Cardiac muscle cell (in vitro differentiated cells and primary cell): ENCODE measurements at places on chromosomes 6 and 20. TPM values are rescaled to one million over a fixed set of nuclear protein-coding genes. Genes with fewer than 3 reads are reported as not detected.

RAB44 gene
- not detected in 2 replicates for total RNA-seq

EYA2 gene
- 0.07 and 0.30 TPM in 2 replicates for total RNA-seq

DNA sequence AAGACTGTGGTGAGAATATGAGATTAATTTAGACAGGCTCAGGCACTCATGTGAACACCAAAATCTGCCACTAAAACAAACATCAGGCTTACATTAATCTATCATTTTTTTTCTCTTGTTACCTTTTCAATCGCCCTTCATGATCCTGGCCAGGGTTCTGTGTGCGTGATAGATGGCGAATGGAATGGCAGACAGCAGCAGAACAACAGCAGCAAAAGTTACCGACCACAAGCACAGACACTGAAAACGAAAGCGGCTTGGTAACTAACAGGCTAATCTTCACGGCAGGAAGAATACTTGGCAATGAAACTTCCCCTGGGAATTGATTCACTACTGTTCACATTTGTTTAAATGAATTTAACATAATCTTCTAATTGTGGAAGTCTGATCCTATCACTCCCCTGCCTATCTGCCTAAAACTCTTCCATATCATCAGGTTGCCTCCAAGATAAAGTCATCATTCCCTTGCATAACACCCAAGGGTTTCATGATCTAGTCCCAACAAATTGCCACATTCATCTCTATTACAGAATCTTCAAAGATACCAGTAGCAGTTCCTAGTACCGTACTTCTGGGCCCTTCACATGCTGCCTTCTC is 28.7 kb downstream of the PTPRK start:
- no peak overlapping the region for H3K27ac ChIP-seq
- H3K27me3 ChIP-seq: no peaks in the 10 kb centered on the region
- H3K4me1 ChIP-seq: peaks cover 8% of the 10 kb centered on the region
- H3K36me3 ChIP-seq: peaks cover 3% of the 10 kb centered on the region

- no peak for DNase-seq
- no peaks in the 10 kb centered on the region for H3K27me3 ChIP-seq
- no peaks in the 10 kb centered on the region for H3K36me3 ChIP-seq
- H3K27ac ChIP-seq: no peak overlapping the region
Observed at GRCh38 chr6:169220068-169220964, 33.3 kb downstream of the THBS2 start.

GRCh38 chr6:16665182-16665581 is 96.1 kb downstream of the ATXN1 start:
- H3K27me3 ChIP-seq: no peaks in the 10 kb centered on the region
- H3K36me3 ChIP-seq: no peaks in the 10 kb centered on the region
- no peak overlapping the region for H3K27ac ChIP-seq
- no peak overlapping the region for H3K4me3 ChIP-seq
- DNase-seq: no peak

DNA sequence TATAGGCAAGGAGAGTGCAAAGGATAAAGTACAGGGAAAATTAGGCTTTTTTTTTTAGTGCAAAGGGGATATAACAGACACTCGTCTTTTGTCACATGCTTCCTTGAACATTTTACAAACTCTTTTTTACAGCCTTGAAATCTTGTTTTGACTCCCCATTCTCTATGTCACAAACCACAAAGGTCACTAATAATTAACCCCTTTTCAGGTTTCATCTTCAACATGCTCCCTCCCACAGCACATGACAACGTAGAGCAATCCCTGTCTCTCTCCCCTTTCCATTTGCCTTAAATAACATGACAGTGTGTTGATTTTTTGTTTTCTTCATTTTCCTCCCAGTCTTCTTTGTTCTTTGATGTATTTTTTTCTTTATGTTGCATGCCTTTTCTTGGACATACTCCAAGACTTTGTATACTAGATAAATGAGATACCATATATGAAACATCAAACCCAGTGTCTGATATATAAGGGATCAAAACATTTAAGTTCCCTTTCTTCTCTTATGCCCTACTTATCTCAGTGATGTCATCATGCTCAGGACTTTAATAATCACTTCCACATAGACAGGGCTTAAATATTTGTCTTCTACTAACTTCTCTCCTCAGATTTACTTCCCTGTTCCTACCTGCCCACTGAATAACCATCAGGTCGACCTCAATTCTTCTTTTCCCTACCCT is 378.7 kb upstream of the HSF2 start:
- H3K4me3 ChIP-seq: no peak overlapping the region
- H3K36me3 ChIP-seq: no peaks in the 10 kb centered on the region
- DNase-seq: no peak
- H3K27ac ChIP-seq: no peak overlapping the region
- no peaks in the 10 kb centered on the region for H3K4me1 ChIP-seq

- no peaks in the 10 kb centered on the region for H3K4me1 ChIP-seq
- DNase-seq: no peak
- H3K27ac ChIP-seq: no peak overlapping the region
- no peaks in the 10 kb centered on the region for H3K27me3 ChIP-seq
Observed at GRCh38 chr6:168157272-168158212, 78.5 kb upstream of the FRMD1 start.

GRCh38 chr20:38878866-38879265 is 47.4 kb upstream of the FAM83D start:
- no peak overlapping the region for H3K27ac ChIP-seq
- H3K27me3 ChIP-seq: no peaks in the 10 kb centered on the region
- no peak overlapping the region for H3K4me3 ChIP-seq

DNA sequence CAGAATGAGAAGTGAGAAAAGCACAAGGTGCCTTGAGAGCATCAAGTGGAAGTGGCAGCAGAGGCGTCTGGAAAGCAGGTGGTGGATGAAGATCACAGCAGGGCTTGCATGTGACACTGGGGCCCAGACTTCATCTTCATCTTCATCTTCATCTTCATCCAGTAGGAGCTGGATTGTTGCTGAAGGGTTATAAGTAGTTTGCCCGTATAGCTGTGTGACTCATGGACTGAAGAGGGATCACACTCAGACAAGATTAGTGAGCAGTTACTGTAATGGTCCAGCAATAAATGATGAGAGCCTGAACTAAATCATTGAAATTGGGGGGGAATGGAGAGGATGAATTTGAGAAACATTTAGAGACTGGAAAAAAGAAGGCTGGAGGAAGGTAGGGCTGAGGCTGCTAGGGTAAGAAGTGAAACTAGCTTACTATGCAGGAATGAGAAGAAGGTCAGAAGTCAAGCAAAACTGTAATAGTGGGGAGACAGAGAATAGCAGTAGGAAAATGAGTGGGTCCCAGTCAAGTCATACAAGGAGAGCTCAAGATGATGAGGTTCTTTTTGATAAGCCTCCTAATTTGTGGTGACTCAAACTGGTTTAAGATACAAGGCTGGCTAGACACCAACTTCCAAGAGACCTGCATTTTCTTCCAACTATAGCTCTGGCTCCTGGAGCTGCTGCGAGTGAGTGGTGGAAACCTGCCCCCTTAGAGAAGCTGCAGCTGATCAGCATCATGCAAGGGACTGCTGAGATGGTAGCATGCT is 92.3 kb upstream of the BEND6 start:
- no peaks in the 10 kb centered on the region for H3K27me3 ChIP-seq
- H3K27ac ChIP-seq: no peak overlapping the region
- DNase-seq: no peak
- no peaks in the 10 kb centered on the region for H3K36me3 ChIP-seq

DNA sequence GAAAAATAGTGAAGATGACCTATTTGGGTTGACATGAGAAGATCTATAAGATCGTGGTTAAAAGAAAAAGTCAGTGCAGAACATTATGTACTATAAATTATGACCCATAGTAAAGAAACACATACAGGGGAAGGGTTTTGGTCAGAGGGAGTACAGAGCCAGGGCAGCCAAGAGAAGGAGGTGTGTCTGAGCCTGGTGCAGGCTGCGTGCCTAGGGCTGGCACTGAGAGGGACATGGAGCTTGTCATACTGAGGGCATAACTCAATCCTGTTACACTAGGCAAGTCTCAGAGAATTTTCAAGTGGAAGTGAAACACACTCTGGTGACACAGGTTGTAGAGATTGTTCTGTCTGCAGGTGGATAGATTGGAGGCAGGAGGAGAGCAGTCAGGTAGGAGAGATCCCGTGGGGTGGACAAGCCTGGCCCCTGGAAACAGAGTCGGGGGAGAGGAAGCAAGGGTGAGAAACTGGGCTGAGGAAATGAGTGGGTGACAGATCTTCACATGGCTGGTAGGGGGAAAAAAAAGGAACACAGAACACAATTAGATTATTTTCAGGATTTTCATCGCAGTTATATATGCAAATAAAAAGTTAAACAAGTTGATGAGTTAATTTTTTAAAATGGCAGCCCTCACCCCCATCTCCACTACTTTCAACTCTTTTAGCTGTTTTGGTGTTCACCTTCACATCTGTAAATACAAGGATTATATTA is 18.5 kb upstream of the RNF39 start:
- peaks cover 79% of the 10 kb centered on the region for H3K27me3 ChIP-seq
- no peak for DNase-seq
- H3K4me1 ChIP-seq: no peaks in the 10 kb centered on the region
- H3K27ac ChIP-seq: no peak overlapping the region
- no peaks in the 10 kb centered on the region for H3K36me3 ChIP-seq
- H3K4me3 ChIP-seq: no peak overlapping the region

DNA sequence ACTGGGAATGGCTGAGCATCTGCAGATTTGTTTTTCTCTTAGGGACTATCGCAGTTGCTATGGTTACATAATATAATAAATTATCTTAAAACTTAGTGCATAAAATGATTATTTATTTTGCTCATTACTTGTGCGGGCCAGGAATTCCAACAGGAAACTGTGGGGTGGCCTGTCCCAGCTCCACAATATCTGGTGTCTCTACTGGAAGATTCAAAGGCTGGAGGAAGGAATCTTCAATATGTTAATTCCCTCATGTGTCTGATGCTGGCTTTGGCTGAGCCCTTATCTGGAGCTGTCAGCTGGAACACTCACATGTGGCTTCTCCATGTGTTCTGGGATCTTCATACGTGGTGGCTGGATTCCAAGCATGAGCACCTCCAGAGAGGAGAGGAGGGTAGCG is 23.9 kb upstream of the B3GAT2 start:
- H3K4me3 ChIP-seq: no peak overlapping the region
- no peak overlapping the region for H3K27ac ChIP-seq
- no peaks in the 10 kb centered on the region for H3K36me3 ChIP-seq
- no peaks in the 10 kb centered on the region for H3K4me1 ChIP-seq
- H3K27me3 ChIP-seq: no peaks in the 10 kb centered on the region

GRCh38 chr6:157325069-157325805 is 1.9 kb upstream of the TMEM242 start:
- no peaks in the 10 kb centered on the region for H3K27me3 ChIP-seq
- DNase-seq: peak; percentile 39
- no peak overlapping the region for H3K4me3 ChIP-seq
- peaks cover 11% of the 10 kb centered on the region for H3K4me1 ChIP-seq

DNA sequence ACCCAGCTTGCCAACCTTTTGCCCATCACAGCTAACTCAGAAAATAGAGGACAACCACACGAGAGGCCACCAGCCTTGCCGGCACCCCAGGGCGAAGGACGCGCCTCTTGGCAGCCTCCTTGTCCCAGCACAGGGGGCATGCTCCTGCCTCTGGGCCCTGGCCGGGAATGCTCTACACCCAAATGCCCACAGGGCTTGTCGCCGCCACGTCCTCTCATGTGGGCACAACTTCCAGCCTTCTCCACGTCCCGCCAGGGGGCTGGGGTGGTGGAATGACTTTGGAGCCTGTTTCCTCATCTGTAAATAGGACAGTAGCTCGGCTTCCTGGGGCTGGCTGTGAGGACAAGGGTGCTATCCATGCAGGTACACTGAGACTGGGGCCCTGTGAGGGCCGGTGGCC is 152.4 kb upstream of the MLN start:
- H3K4me3 ChIP-seq: no peak overlapping the region
- no peaks in the 10 kb centered on the region for H3K4me1 ChIP-seq
- H3K36me3 ChIP-seq: no peaks in the 10 kb centered on the region

DNA sequence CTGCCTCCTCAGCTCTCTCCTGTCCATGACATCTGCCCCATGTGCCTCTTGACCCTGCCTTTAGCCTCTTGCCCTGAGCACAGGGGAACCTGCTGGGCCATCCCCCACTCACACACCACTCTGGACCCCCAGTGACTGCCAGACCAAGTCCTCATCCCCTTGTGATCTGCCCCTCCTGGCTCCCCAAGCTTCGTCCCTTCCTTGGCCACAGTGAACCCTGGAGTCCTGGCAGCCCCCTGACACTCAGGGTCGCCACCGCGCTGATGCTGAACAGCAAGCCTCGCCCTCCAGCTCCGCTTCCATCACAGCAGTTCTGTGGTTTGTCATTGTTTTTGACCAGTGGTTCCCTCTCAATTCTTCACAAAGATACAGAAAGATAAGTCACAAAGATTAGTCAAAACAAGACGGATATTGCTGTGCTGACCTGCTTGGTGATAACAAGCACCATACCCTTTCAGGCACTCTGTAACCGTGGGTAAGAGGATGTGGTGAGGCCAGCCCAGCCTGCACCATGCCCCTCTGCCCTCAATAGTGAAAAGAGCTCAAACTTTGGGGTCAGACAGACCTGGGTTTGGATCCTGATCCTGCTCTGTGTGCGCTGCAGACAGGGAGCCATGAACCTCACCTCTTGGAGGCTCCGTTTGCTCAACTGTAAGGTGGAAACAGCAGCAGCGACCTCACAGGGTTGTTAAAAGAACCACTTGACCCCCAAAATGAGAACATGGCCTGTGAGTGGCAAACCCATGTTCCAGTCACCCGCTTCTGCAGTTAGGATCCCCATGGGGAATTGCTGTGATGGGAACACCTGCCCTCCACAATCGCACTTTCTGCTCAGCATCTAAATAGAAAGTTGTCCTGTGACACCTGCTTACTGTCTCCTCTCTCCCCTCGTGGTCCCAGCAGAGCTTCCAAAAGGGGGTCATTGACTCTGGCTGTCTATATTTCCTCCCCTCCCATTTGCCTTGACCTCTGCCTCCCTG is 114.5 kb downstream of the TOX2 start:
- DNase-seq: no peak
- no peaks in the 10 kb centered on the region for H3K36me3 ChIP-seq

DNA sequence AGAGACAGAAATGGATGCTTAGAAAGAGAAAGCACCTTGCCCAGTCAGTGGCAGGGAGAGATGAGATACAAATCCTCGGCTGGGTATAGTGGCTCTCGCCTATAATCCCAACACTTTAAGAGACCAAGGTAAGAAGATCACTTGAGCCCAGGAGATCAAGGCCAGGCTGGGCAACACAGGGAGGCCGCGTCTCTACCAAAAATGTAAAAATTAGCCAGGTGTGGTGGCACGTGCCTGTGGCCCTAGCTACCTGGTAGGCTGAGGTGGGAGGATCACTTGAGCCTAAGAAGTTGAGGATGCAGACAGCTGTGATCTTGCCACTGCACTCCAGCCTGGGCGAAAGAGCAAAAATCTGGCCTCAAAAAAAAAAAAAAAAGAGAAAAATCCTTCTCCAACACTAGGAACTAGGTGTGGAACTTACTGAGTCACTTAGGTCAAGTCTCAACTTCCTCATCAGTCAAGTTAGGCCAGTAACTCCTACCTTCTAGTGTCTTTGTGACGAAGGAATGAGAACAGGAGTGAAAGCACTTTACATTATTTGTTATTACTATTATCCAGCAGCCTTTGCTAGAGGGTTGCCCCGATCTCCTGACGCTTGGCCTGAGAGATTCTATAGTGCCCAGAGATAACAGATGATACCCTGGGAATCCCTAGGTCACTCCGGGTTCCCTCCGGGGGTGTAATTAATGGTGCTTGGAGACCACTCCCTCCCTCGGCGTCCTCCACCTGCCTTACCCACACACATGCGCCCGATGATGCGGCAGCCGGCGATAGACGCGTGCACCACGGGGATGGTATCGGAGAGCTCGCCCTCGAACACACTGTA is 918 bp downstream of the EIF6 start:
- H3K36me3 ChIP-seq: peaks cover 16% of the 10 kb centered on the region
- H3K4me3 ChIP-seq: peak overlapping the region; percentile 64
- no peak for DNase-seq
- H3K4me1 ChIP-seq: peaks cover 6% of the 10 kb centered on the region
